ENCODE measurements at places on chromosomes 6 and 20. TPM values are rescaled to one million over a fixed set of nuclear protein-coding genes. Genes with fewer than 3 reads are reported as not detected.

GRCh38 chr6:17013701-17014100, 88.1 kb upstream of the STMND1 start:
- peaks cover 19% of the 10 kb centered on the region for H3K4me1 ChIP-seq
- H3K27ac ChIP-seq: peak overlapping the region; percentile 81
- H3K4me3 ChIP-seq: no peak overlapping the region
- ATAC-seq: no peak
- no peaks in the 10 kb centered on the region for H3K27me3 ChIP-seq

Gene HMGN4
- 96.9 TPM for total RNA-seq

GRCh38 chr6:15369838-15370237, 124.0 kb downstream of the JARID2 start:
- H3K27ac ChIP-seq: no peak overlapping the region
- peaks cover 8% of the 10 kb centered on the region for H3K4me1 ChIP-seq
- ATAC-seq: no peak
- H3K27me3 ChIP-seq: no peaks in the 10 kb centered on the region

- H3K36me3 ChIP-seq: no peaks in the 10 kb centered on the region
- H3K27ac ChIP-seq: no peak overlapping the region
- H3K4me1 ChIP-seq: peaks cover 97% of the 10 kb centered on the region
- H3K4me3 ChIP-seq: no peak overlapping the region
Observed at GRCh38 chr6:110882274-110882619, 7.7 kb downstream of the AMD1 start.

DNA sequence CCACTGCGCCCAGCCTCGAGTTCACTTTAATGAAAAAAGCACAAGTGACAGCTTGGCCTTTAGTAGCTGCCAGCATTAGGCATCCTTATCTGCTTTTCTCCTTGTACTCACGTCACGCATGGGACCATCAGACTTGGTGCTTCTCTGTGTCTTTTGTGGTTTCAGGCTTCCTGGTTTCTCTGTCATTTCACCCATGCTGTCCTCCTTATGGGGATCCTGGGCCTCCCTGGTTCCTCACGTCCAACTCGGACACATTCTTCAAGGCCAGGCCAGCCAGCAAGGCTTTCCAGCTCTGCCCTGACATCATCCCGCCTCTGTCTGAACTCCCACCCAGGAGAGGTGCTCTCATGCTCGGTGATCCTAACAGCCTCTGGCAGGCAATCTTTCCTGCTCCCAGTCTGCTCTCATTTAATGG, 83.2 kb downstream of the TIAM2 start:
- ATAC-seq: no peak
- no peak overlapping the region for H3K27ac ChIP-seq
- no peaks in the 10 kb centered on the region for H3K4me1 ChIP-seq

Gene SAMD5
- total RNA-seq: 0.93 TPM
